OCI-LY7 (cell line): ENCODE measurements at places on chromosomes 16 and 17.

DNA sequence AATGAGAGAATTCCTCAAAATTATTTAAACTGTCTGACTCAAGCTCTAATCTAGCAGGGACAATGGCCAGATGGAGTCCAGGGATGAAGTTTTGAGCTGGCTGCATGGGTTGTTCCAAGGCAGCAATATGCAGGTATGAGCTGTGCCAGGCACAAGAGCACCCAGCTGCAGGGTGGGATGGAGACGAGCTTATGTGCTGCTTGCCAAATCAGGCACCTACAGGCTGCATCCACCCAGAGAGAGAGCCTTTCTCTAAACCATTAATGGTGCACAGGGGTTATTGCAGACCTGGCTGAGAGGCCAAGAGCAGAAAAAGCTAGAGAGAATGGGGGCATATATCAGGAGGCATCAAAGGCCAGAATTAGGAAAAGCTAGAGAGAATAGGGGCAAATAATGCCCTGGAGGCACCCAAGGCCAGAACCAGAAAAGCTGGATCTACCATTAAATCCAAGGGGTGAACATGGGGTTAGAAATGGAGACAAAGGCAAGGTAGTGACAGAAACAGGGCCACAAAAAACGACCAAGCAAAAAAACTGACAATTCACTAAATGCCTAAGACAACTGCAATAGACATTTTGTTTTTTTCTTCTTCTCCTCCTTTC, 11.0 kb downstream of the KRT33A start:
- no peak for DNase-seq

DNA sequence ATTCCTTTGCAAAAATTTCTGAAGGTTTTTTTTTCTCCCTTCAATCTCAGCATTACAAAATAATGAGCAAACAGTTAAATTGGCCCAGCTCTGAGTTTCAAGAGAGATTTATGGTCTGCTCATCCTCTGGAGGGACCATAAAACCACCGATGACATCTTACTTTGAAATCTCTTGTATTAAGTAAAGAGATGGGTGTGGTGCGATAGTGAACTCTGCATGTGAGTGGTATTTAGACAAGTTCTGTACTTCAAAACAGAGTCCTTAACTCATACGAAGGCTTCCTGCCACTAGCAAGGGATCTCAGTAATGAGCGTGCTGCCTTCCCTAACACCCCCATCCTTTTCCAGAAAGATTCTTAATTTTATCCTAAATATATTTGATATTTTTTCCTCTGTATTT, 2.1 kb downstream of the FAM20A start:
- DNase-seq = no peak

GRCh38 chr17:79627184-79627765, 16.4 kb upstream of the RBFOX3 start:
- no peak for DNase-seq

GRCh38 chr16:24511174-24511573, 28.2 kb upstream of the RBBP6 start:
- DNase-seq = no peak

DNA sequence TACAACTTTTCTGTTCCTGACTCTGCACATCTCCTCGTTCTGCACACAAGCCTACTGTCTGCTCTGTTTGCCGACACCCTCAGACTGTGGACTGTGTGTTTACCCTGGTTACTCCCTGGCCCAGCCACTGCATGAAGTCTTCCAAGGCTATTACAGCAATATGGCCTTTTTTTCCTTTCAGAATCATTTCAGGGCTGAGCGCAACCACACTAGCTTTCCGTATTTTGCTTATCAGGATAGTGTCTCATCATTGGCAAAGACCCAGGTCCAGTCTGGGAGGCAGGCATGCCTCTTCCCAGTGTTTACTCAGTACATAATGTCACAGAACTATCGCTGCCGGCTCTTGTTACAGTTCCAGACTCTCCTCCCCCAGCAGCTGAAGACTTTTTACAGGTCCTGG, 10.1 kb downstream of the DNAH9 start:
- DNase-seq = no peak

GRCh38 chr16:27841061-27841801, 222.3 kb downstream of the GSG1L start:
- DNase-seq = no peak

GRCh38 chr17:49437696-49438435, 23.2 kb upstream of the PHB1 start:
- no peak for DNase-seq

DNA sequence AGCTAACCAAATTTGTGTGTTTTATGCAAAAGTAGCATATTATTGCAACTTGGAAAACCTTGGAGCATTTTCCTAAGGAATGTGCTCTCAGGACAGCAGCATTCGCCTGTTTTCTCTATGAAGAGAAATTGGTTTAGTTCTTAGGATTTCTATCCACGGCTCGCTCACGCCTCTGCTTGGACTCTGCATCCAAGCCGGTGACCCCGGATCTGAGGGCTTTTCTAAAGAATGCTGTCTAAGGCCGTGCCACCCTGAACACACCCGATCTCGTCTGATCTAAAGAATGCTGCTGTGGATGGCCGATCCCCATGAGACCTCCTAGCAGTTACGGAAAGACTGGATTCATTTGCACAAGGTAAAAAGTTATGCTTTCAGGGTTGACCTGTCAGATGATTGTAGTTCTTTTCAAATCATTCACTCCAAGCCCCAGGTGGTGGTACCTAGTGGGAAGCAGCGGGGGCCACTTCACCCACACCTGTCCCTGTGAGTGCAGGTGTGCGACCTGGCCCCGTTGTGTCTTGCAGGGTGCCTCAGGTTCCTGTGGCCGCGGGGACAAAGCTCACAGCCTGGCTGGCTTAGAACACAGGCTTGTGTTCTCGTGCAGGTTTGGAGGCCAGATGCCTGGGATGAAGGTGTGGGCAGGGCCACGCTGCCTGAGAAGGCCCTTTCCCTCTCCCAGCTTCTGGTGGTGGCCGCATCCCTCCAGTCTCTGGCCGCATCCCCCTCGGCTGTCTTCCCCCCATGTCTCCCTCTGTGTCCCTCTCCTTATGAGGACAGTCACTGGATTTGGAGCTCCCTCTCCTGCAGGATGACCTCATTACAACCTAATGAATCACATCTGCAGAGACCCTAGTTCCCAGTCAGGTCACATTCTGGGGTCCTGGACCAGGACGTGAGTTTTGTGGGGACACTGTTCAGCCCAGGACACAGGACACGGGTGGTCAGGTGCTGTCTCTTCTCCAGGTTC, 71.1 kb downstream of the BANP start:
- DNase-seq = no peak

- no peak for DNase-seq
Measured at GRCh38 chr17:1871756-1872155, 42.0 kb downstream of the RPA1 start.

GRCh38 chr16:19588661-19589060, 33.2 kb downstream of the VPS35L start:
- no peak for DNase-seq

DNA sequence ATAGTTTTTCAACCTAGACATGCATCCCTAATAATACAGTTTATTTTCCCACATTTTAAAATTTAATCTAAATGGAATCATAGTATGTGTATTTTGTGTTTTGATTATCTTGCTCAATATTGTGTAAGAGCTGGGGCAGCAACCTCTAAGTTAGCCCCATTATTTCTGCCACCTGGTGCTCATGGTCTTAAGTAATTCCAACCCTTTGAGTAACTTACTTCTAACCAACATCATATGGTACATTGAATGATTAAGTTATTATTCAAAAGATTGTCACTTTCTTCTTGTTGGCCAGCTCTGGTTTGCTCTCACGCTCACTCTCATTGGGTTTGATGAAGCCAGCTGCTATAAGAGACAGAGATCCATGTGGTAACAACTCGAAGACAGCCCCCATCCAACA, 3.9 kb upstream of the KRTAP4-3 start:
- no peak for DNase-seq

GRCh38 chr17:75044716-75045115, 2.1 kb downstream of the ATP5PD start:
- DNase-seq = no peak

DNA sequence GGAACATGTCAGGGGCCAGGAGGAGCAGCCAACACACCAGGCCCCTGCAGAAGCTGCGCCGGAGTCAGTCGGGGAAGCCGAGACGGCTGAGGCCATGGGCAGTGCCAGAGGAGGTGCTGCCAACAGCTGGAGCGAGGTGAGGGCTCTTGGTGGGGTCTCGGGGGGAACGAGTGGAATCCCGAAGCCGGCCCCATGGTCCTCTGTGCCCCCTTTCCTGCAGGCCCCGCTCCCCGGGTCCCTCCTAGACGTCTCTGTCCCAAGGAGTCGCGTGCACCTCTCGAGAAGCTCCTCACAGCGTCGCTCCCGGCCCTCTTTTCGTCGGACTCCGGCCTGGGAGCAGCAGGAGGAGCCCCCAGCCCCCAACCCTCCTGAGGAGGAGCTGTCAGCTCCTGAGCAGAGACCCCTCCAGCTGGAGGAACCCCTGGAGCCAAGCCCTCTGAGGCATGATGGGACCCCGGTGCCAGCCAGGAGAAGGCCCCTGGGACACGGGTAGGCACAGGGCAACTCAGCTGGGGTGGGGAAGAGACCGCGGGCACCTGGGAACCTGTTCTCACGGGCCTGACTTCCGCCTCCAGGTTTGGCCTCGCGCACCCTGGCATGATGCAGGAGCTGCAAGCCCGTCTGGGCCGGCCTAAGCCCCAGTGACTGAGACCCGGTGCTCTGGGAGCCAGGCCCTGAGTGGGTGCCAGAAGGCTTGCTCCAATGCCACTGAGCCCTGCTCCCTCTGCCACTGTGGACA, 3.6 kb downstream of the APOBR start:
- no peak for DNase-seq

DNA sequence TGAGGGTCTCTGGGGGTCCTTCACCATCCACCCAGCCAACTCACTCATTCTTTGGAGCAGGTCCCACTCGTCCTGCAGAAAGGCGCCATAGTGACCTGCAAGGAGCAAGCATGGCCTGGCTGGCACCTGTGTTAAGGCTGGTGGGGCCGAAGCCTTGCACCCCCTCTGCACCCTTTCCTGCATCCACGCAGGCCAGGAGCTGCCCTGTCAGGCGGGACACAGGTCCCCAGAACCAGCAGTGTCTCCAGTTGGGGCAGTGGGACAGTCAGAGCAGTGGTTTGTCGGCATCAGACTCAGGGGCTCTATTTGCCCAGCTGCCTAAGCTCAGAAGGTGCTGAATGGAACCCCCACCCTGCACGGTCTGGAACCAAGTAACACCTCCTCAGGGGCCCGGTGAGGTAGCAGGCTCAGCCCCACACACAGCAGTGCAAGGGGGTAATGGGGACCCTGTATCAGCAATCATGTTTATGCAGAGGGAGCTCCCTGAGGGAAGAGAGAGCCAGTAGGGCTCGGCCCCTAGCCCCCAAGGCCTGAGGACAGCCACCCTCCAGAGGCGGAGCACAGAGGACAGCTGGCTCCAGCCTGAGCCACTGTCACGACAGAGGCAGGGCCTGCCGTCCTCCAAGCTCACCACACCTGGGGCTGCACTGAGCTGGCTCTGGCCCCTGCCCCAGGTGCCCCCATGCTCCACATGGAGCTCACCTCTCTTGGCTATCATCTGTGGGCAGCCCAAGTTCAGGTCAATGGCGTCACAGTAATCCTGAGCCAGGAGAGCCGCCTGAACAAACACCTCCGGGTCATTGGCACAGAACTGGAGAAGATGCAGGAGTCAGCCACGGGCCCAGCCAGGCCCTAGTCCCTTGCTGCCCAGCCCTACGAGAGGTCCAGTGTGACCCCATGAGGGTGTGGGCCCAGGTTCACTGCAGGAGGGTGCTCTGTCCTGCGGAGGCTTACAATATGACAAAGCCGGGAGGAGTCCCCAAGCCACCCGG, 1.9 kb downstream of the DUS1L start:
- no peak for DNase-seq

DNA sequence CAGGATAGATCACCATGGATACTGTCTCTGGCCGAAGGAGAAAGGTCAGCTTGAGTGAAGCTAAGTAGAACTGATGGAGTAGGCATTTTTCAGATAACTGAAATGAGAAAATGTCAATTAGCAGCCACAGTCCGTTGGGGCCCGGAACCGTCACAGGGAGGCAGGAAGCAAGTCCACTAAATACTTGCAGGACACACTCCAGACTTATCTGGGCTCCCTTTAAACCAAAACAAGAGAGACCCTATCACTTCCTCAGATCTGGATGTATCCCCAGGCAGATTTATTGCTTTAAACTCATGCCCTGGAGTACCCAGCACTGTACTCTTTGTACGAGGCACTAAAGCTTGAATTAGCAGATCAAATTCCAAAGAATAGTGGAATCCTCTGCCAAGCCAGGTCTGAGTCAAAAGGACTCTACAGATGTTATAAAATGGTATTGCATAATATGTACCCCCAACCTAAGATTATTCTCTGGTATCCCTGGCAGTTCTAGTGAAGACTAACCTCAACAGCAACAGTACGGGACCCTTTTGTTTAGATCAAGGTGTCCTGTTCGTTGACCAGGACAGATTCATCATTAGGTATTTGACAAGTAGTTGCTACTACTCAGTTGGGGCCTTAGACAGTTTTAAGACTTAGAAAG, 8.1 kb downstream of the ZP2 start:
- no peak for DNase-seq

- no peak for DNase-seq
Measured at GRCh38 chr17:43568506-43569082, 22.5 kb upstream of the ETV4 start.

- no peak for DNase-seq
Measured at GRCh38 chr17:5557485-5557884, 26.8 kb downstream of the NLRP1 start.

DNA sequence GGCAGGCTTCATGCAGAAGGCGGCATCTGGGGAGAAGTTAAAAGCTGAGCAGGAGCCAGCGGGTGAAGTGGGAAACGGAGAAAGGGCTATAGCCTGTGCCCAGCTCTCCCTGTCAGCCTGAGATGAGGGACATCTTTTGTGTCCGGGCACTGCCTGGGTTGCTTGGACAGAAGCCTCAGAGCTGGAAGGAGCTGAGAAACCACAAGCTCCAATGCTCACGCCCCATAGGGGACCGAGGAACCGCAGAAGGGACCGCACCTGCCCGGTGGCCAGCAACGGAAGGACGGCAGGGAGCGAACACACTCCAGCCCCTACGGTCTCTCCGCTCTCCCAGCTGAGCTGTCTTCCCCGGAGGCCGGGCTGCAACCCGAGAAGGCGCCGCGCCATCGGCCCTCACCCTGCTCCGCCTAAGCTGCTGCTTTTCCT, 175.8 kb downstream of the NPIPB11 start:
- no peak for DNase-seq

DNA sequence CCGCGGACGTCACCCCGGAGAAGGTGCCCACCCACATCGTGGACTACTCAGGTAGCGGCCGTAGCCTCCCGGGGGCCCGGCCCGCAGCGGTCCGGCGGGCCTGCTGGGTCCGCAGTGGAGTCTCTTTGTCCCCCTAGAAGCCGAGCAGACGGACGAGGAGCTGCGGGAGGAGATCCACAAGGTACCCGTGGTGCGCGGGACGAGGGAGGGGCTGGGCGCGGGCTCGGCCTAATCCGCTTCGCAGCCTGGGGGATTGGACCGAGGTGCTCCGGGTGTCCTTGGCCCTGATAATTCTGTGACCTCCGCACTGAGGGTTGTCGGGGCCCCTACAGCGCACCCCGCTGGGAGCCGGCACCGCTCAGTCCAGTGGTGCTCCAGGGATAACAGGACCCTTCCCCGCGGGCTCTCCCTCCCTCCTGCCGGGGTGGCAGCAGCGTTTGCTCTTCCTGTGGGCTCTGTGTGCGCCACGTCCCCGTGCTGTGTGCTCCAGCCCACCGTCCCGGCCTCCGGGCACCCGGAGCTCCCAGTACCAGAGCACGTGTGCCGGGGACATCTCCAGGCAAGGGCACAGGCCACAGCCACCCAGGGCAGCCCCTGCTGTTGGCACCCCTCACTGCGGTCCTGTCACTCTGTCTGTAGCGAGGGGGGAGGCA, 713 bp downstream of the RHOT2 start:
- DNase-seq = no peak

- DNase-seq = no peak
Measured at GRCh38 chr16:47247690-47248089, 103.9 kb upstream of the NETO2 start.

- no peak for DNase-seq
Measured at GRCh38 chr16:64771273-64771672, 350.6 kb downstream of the CDH11 start.
